COR-L47 (cell line): ENCODE measurements at places on chromosomes 12 and 14.

DNA sequence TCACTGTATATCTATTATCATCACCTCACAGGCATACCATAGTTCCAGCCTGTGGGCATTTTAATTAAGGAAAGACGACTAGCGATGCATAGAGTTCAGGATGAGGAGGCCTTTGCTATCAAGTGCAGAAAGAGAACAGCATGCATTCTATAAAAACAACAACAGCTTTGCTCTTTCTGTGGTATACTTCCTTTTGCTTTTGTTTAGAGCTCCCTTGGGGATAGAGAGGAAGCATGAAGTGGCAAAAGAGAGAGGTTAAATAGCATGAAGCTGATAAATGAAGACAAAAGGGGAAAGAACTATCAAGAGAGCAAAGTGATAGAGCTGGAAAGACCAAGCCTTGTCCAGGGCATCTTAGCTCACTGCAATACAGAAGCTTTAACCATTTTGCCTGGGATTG is 23.5 kb downstream of the IFNG-AS1 start:
- no peak for DNase-seq

- no peak for DNase-seq
These were observed 330.5 kb upstream of the SFSWAP start for GRCh38 chr12:131380220-131380964.

- no peak for DNase-seq
These were observed 1730.7 kb upstream of the FLRT2 start for GRCh38 chr14:83799233-83799632.

- DNase-seq = no peak
These were observed 586.5 kb upstream of the TMEM132C start for GRCh38 chr12:127680516-127680915.

- DNase-seq = no peak
These were observed 1445.8 kb upstream of the FLRT2 start for GRCh38 chr14:84084056-84084630.

GRCh38 chr14:104458845-104459244 is 120.7 kb upstream of the C14orf180 start:
- DNase-seq = no peak

DNA sequence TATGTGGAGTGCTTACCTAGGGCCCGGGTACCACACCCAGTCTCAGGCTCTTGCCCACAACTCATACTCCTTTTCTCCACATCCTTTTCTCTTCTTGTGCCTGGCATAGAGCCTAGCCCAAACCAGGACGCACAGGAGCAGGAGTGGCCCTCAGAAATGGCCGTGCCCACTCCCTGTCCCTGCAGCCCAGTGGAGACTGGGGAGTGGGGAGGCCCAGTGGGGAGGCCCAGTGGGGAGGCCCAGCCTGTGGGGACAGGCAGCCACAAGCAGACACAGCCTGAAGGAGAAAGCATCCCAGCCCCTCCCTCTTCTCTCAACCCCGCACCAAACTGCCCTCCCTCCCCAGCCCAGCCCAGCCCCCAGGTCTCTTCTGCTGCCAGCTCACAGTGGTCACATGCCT is 196.8 kb downstream of the KIF26A start:
- DNase-seq = no peak

- no peak for DNase-seq
These were observed 62.3 kb downstream of the BEGAIN start for GRCh38 chr14:100524933-100525243.

- no peak for DNase-seq
These were observed 18.1 kb downstream of the ASPG start for GRCh38 chr14:104103446-104104075.

- no peak for DNase-seq
These were observed 68.8 kb upstream of the MDGA2 start for GRCh38 chr14:47744155-47744554.

DNA sequence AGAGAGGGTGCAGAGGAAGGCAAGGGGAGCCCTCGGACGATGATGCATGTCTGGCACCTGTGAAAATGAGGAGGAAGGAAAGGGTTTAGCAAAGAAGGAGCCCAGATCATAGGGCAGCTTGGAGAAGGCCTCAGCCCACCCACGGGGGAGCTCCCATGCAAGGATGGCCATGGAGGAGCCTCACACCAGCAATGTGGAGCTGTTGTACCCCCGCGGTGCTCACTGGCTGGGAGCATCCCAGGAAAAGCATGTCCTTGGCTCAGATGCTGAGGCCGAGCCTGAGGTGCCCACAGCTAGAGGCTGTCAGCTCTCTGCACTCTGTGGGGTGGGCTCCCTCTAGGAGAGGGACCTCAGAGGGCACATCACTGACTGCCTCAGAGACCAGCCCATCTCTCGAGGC is 622.6 kb downstream of the AACS start:
- DNase-seq = no peak
